AG09309 (cell line): ENCODE measurements at places on chromosomes 13 and 19.

GRCh38 chr13:90352763-90353162, 994.7 kb upstream of the MIR17HG start:
- DNase-seq = no peak

DNA sequence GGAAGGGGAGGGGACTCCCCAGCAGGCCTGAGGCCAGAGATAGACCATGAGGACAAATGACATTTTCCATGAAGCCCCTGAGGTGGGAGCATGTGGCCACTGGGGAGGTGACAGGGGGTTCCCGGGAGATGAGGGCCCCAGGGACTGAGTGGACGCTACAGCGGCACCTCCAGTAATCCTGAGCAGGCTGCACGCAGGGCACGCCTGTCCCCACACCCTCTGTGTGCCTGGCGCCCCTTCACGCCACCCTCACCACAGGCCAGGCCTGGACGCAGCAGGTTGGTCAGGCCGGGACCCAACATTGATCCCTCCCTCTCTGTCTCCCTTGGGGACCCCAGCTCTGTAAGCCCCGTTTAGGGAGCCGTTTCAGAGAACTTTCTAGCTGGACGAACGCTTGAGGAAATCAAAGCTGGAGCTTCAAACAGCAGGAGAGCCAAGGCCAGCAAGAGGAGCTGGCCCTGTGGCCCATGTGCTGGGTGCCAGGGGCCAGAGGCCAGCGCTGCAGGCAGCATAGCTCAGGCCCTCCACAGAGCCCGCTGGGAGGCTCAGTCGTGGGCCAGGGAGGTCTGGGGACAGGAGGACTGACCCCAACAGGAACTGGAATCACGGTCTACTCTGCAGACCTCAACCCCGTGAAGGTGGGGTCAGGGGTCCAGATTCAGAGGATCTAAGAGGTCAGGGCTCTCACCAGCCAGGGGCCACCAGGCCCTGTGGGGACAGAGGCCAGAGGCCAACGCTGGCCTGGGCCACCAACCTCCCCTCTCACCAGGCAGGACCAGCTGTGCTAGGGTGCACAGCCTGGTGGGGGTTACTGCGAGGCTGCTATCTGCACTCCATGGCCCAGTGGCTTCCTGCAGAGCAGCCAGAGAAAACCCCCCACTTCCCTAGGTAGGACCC, 14.6 kb downstream of the LSM4 start:
- no peak for DNase-seq

- no peak for DNase-seq
Measured at GRCh38 chr13:35500144-35500543, 23.7 kb upstream of the MAB21L1 start.

DNA sequence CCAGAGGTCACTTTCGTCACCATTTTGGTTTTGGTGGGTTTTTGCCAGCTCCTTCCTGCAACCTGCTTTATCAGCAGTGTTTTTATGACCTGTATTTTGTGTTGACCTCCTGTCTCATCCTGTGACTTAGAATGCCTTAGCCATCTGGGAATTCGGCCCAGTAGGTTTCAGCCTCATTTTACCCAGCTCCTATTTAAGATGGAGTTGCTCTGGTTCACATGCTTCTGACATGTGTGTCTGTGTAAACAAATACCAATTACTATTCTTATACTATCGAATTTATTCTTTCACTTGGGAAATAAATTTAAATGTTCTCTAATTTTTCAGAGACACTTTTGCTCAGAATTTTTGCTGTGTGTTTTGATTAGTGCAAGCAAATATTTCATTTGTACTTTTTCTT, 1370.3 kb upstream of the MIR17HG start:
- no peak for DNase-seq

- DNase-seq = no peak
Measured at GRCh38 chr13:110590577-110590976, 24.8 kb upstream of the NAXD start.

GRCh38 chr13:68078874-68079273, 848.7 kb upstream of the PCDH9 start:
- no peak for DNase-seq

GRCh38 chr13:42574435-42575311, 721 bp downstream of the TNFSF11 start:
- DNase-seq = no peak
